ENCODE measurements at places on chromosomes 13 and 19.

DNA sequence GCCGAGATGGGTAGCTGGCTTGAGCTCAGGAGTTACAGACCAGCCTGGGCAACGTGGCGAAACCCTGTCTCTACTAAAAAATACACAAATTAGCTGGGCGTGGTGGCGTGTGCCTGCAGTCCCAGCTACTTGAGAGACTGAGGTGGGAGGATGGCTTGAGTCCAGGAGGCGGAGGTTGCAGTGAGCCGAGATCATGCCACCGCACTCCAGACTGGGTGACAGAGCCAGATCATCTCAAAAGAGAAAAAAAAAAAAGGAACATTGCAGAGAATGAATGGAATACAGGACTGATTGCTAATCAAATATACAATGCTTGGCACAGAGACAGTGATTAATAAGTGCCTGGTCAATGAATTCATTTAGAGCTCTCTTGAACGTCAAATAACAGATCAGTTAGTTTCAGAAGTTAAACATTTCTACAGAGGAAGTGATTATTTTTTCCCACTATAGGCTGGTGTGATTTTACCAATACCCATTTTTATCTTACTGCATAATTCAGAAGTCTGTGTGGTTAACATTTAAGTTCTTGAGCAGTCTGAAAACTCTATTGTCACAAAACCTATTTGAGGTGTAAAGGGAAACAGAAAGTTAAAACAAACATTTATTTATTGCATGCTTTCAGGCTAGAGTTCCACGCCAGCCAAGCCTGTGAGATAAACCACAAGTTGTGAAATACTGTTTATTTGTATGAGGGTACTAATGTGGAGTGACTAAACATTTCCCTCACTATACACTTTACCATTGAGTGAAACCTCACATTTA is 7.7 kb upstream of the TBC1D4 start:
- peak; percentile 80 for DNase-seq

DNA sequence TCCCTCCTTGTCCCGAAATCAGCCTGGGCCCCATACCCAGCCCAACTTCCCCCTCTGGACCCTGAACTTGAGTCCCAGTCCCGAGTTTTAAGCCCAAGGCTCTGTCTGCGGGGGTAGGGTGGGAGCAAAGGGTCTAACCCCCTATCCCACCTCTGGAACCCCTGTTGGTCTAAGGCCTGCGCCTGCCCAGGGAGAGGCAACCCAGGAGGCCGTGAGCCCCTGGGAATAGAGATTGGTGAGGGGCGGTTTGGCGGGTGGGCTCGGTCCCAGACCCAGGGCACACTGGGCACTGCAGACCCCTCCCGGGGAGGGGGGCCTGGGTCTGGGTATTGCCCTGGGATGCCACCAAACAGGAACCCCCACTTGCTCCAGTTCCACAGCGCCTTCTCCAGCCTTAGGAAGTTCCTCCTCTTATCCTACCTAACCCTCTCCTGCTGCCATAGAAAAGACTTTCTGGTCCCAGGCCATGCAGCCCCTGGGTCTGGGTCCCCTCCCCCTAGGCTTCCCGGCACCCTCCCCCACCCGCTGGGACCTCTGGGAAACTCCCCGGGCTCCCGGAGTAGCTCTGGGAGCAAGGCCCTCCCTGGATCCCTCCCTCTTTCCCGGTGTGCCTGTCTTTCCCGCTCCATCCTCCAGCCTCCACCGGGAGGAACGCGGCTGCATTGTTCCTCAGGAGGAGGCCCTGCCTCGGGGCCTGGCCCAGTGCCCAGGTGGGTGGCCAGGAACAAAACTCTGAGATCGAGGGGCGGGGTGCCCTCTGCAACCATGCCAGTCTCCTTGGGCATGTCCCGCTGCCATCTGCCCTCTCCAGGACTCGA is 33.6 kb upstream of the NANOS3 start:
- DNase-seq = no peak

DNA sequence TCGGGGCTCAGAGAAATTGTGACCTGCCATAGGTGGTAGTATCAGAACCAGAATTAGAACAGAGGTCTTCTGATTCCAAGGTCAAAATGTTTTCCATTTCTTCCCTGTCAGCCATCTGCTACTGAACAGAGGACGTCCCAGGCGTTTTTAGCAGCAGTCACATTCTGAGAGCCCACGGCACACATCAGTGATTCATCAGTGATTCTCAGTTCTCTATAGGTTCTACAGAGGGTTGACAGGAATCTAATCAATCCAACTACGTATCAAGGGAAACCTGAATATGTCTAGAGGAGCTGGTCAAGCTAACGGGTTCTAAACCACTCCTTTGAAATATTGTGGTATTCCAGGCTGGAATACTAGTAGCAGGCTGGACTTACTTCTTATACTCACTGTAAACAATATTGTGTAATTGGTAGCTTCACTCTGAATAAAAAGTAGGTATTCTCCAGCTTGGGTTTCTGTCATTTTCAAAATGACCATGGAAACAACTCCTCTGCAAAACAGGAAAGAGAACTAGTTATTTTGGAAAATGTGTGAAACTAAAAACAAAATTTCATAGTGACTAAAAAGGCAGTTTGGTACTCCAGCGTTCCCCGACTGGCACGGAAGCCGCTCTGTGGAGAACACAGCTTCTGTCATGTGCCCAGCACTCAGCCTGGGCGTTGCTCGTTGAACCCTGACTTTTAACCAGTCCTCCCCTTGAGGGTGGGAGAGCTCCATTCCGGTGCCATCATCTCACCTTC is 43.2 kb downstream of the FLT3 start:
- peak; percentile 22 for DNase-seq

- no peak for DNase-seq
Observed at GRCh38 chr13:60334310-60334709, 62.7 kb upstream of the TDRD3 start.
